ENCODE measurements at places on chromosomes 16 and 17.

DNA sequence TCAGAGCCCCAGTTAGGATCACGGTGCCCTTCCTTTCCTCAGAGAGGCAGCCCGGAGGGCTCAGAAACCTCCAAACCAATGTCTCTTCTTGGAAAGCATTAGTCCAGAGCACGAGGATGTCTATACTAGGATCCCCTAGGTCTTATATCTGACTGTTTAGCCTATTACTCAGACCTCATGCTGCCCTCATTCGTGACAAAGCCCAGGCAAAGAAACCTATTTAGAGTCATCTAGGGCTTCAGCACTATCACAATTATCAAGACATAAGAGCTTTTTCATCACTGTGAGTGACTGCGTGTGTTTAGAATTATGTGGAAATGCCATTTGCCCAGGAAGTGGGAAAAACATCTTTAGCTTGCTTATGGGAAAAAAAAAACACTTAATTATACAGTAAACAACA, 159.8 kb upstream of the NOL11 start:
- no peak for DNase-seq

DNA sequence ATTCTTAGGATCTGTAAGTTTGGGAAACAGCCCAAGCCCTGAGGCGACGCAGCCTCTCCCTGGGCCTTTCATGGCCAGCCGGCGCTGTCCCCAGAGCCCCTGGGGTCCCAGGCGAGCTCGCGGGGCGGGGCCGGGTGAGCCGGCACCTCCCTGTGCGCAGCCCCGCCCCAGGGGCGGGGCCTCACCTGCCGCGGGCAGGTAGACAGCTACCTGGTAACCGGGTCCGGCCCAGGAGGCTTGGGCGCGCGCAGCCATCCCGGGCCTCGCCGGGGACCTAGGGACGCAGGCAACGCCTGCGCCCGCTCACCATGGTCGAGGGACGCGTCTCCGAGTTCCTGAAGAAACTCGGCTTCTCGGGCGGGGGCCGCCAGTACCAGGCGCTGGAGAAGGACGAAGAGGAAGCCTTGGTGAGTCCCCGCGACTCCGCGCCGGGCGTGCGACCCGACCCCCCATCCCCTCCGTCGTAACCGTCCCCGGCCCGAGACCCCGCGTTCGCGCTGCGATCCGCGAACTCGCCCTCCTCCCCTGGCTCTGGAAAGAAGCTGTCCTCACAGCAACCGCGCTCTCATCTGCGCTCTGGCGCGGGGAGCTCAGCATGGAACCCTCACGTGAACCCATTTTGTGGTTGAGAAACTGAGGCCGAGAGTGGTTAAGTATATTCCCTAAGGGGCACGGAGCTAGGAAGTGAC, at the start of gene ATP2C2:
Gene ATP2C2 (plus strand): TSS at position 231 of the 689 bp plus-strand sequence. CDS start 78 bp downstream, at position 309.
- DNase-seq, result no peak

DNA sequence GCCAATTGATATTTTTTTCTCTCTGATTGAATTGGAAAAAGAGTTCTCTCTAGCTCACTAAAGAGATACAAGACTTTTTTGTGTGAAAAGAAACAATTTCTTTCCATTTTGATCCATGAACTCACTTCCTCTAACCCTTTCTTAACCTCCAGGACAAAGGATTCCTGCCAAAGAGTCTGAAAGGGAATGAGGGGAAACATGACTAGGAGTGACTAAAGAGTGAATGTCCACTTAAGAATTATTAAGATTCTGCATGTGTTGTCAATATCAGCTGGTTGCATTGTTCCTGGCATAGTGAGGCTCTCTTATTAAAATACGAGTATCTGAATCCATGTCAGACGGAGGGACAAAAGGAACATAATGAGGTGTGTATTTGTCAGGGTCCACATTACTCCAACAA, 344.7 kb downstream of the GRIN2A start:
- no peak for DNase-seq

DNA sequence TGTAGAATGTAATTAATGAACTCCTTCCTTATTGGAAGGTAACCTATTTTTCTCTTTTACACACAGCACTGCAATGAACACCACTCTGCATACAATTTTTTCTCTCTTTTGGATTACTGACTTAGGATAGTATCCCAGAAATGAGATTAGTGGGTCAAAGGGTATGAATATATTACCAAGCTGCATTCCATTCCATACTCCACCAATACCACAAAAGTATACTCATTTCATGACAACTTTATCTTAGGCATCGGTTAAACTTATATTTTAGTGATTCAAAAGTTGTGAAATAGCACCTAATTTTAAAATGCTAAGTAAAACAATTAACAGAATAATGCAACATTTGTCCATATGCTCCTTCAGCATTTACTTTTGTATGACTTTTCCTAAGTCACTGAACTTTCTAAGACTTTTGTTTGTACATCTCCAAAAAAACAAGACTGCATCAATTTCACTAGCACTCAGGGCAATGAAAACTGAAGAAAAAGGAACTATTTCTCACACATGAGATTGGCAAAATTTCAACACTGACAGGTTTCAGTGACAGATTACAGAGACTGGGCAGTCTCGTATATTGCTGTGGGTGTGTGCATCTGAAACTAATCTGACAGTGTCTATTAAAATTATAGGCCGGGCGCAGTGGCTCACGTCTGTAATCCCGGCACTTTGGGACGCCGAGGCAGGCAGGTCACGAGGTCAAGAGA, 32.1 kb downstream of the HELZ start:
- no peak for DNase-seq

DNA sequence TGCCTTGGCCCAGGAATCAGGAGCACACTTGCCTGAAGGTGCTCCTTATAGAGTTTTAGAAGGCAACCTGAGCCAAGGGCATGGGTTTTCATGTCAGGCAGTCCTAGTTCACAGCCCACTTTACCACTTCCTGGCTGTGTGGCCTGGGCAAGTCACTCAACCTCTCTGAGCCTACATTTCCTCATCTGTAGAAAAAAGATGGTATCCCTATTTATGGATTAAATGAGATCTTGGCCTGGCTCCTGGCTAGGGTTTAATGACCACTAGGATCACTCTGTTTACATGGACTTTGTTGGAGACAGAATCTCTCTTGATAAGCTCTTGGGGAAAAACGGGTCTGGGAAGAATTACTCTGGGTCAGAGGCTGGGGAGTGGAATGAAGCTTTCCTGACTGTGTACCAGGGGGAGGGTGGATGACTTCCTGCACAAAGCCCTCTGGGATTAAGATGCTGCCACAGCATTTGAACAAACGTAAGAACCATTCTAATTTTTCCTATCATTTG, 2.3 kb downstream of the MT2A start:
- DNase-seq, result no peak

All from stimulated activated CD4-positive, alpha-beta T cell treated with anti-CD3 and anti-CD28 coated beads, Interleukin-1b, Interleukin-23, amount 100 ng/mL, for 1 hour (primary cell).